ENCODE measurements at places on chromosomes 1 and 21.

GRCh38 chr1:31862071-31862470, 46.2 kb upstream of the SPOCD1 start:
- no peak for DNase-seq

DNA sequence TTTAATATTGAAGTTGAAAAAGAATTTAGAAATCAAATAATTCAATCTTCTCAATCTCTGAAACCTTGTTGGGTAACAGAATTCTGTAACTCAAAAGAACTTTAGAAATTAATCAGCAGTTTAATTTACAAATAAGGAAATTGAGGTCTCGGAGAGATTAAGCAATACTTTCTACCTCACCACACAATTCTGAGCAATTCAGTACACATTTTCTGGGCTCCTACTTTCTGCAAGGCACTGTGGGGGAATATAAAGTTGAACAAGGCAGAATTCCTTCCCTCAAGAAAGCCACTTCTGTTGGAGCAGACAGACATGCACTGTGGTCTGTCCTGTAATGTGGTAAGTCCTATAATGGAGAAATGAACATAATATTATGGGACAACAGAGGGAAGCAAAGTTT, 47.7 kb downstream of the MEF2D start:
- DNase-seq, result no peak

DNA sequence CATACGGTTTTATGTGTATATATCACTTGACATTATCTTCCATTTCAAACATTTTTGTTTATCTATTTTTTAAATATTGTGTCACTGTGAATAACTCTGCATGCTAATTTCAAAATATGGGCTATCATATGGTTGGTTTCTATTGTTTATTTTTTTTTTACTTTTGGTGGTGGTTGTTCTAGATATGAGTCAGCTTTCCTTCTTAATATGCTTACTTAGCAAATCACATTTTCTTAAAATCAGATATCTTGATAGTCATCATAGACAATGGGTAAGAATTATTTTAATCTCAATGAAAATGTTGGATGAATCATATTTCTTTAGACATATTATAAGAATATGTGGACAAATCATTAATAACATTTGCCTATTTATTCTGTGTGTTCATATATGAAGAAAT, 881.5 kb downstream of the BRINP3 start:
- DNase-seq, result no peak

- no peak for DNase-seq
Measured at GRCh38 chr1:63698001-63698838, 75.6 kb upstream of the ROR1 start.

- no peak for DNase-seq
Measured at GRCh38 chr1:151888972-151889570, 20.2 kb downstream of the THEM4 start.

- DNase-seq, result no peak
Measured at GRCh38 chr21:35792569-35793305, 267.6 kb downstream of the SETD4 start.

DNA sequence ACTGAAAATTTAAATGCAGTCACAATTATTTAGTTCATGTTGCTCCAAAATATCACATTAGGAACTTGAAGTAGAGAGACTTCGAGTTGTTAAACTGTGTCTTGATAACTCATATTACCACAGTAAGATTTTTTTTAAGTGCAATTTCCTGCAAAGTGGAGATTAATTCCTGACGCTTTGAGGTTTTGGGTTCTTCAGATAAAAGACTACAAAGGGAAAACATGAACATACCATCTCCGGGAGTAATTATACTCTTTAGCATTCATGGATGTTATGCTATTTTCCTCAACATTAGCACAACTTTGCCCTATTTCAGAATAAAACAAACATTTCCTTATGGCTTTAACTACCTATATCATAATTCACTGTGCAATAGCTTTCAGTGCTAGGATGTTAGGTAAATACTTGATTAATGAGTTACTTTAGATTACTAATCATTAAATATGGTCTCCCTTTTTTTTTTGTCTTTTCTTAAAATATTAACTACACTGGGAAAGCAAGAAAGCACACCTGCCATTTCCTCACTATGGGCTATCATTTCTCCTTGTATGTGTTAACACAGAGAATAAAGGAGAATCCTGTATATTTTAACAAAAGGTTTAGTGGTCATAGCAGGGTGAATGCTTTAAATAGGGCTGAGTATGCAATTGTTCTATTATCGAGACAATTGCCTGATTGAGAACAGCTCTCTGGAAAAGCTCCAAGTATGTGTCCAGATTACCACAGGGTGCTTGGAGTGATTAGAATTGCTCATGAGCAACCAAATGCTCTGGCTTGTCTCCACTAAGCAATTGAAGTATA, 252.5 kb upstream of the C1orf105 start:
- DNase-seq, result no peak

DNA sequence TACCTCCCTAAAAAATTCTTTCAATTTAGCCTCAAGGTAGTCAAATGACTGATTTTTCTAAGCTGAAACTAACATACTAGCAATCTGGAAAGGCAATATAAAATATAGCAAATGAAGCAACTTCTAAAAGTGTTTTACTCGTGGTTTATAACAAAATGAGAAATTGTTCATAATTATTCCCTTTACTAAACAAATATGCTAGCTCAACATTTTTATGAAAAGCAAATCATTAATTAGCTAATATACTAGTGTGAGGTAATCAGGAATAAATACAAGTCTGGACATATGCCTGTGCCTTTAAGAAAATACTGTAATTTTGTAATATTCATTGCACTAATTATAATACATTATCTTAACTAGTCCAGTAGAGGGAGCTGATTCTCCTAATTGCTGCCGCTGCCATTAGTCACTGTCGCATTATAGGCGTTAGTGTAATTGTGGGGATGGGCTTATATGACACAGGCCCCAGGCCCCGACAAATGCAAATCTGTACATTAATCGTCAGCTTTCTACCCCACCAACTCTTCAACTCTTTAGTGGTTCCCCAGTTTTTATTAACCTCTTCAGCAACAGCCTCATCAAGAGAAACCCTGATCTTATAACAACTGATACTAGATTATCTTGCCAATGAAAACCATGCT, 160.9 kb downstream of the GABPA start:
- no peak for DNase-seq

- no peak for DNase-seq
Measured at GRCh38 chr21:27827972-27828371, 861.1 kb upstream of the ADAMTS5 start.

DNA sequence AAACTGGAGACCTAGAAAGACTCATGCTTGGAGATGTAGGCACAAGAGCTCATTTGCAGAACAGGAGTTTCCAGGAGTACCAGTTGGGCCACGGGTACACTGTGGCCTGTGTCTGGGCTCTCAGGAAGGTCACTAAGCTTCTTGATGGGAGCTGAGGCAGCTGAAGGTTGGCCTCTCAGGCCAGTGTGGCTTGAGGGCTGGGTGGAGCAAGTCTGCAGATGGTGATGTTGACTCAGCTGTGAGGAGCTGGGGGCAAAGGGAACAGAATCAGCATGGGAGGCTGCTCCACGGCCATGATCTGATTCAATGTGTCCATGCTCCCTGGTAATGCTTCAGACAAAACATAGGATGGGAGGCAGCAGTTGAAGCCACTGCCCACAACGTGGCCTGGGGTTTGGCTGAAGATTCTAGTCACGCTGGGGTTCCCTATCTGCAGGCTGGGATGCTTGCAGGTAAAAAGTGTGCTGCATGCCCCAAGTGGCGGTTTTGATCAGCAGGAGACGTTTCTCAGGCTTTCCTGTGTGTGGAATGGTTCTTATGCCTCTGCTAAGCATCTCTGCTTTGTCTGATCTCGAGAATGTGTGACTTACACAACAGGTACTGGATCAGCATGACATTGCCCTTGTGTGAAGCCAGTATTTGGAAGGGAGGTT, 15.4 kb upstream of the TENT5C start:
- DNase-seq, result peak; percentile 56

All from H7 (cell line).